Left forelimb (tissue), 1 donor: ENCODE measurements at places on chromosomes 4 and X.

DNA sequence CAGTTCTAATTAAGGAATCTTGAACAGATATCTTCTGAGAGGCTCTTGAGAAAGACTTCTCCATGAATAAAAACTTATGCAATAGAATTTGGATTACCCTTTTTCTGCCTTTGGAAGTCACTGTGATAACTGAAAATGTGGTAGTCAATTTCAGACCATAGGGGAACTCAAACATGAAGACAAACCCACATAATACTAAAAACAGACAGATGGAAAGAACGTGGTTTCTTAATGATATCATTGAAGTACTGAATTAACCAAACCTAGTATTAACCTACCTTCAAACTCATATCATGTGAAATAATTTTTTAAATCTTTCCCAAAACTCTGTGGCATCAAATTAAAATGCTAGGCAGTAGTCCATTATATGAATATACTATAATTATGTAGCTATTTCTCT, 153.5 kb downstream of the CAMK2D start:
- DNase-seq, result no peak

DNA sequence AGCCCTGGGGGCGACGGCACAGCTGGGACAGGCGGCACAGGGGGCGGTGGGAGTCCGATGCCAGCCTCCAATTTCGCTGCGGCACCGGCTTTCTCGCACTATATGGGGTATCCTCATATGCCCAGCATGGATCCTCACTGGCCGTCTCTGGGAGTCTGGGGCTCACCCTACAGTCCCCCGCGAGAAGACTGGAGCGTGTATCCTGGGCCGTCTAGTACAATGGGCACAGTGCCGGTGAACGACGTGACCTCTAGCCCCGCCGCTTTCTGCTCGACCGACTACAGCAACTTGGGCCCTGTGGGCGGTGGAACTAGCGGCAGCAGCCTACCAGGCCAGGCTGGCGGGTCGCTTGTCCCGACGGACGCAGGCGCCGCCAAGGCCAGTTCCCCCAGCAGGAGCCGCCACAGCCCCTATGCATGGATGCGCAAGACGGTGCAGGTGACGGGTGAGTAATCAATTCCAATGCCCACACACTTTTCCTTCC, 500 bp downstream of the CDX4 start:
- DNase-seq, result no peak

GRCh38 chr4:173538148-173538908, 8.3 kb upstream of the HAND2 start:
- DNase-seq, result peak; percentile 70

DNA sequence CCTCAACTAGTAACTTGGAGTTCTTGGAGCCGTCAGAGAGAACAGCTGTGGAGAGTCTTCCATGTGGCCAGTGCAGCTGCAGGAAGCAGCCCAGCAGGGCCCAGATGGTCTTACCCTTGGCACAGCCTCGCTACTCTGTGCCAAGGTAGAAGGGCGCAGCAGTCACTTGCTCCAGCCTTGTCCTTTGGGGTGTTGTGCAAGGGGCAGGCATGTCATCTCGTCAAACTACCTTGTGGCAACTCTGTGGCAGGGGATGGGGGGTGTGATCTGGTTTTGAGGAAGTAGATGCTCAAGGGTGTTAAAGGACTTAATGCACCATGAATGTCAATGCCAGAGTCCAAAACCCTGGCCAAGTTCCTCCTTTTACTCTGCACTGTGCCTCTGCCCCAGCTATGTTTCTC, 34.2 kb upstream of the TBC1D14 start:
- no peak for DNase-seq

- DNase-seq, result no peak
Observed at GRCh38 chr4:36740796-36741310, 459.4 kb downstream of the DTHD1 start.

DNA sequence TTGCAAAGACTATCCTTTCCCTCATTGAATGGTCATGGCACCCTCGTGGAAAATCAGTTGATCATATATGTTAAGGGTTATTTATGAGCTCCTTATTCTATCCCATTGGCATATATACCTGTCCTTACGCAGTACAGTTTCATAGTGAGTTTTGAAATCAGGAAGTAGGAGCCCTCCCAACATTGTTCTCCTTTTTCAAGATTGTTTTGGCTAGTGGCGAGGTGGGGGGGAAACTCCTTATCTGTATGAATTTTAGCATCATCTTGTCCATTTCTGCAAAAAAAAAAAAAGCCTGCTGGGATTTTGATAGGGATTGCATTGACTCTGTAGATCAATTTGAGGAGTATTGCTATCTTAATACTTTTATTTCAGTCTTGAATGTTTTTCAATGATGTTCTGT, 2.5 kb upstream of the USP9X start:
- no peak for DNase-seq

GRCh38 chrX:113947548-113947947, 636.3 kb upstream of the HTR2C start:
- no peak for DNase-seq

GRCh38 chr4:170386511-170386910, 296.8 kb upstream of the AADAT start:
- no peak for DNase-seq

- DNase-seq, result no peak
Observed at GRCh38 chr4:129113919-129114318, 18.0 kb downstream of the C4orf33 start.
